ENCODE measurements at places on chromosomes 11 and 22.

DNA sequence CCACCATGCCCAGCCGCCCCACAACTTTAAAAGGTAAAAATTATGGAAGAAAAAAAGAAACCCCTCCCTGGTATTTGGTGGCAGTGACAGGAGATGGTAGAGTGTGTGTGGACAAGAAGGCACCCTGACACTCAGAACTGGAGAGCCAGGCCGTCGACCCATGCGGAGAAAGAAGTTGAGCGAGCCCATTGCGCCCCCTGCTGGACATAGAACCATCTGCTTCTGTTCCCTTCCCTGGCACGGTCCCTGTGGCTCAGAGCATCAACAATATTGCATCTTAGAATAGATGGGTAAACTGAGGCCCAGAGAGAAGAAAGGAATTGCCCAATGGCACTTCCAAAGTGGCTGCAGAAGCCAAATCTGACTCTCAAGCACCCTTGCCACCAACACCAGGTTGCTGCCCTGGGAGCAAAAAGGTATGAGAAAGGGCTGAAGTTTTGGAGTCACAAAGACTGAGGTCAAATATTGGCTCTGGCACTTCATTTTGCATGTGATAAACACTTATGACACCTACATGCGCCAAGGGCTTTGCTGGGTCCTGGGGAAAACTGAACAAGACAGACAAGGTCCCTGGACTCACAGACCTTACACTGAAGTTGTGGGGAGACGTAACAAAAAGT, 8.6 kb downstream of the MRPL11 start:
- peak; percentile 86 for DNase-seq

GRCh38 chr22:48798281-48799226, 1029.1 kb downstream of the BRD1 start:
- DNase-seq, result no peak

DNA sequence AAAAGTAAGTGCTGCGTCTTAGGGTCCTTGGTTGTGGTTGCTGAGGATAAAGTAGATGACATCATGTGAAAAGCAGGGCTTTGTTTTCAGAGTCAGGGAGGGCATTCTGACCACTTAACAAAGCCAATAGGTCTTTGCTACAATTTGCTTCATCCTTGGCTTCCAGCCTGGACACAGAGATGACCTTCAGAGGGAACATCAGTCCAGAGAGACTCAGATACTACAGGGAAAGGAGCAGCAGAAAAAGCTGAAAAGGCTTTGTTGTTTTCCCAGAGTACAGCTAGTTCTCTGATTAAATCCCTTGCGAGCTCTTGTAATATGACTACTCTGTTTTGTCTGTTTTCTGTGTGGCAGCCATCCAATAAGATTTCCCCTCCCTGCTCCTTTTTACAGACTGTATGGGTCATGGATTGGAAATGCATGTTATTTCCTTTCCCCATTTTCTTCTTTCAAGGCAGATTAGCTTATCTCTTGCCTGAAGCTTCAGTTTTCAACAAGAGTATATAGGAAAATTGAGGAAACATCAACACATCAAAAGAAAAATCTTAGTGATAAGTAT, 31.9 kb downstream of the ATG13 start:
- DNase-seq, result no peak

GRCh38 chr22:23094695-23095681, 24.7 kb downstream of the GNAZ start:
- peak; percentile 33 for DNase-seq

DNA sequence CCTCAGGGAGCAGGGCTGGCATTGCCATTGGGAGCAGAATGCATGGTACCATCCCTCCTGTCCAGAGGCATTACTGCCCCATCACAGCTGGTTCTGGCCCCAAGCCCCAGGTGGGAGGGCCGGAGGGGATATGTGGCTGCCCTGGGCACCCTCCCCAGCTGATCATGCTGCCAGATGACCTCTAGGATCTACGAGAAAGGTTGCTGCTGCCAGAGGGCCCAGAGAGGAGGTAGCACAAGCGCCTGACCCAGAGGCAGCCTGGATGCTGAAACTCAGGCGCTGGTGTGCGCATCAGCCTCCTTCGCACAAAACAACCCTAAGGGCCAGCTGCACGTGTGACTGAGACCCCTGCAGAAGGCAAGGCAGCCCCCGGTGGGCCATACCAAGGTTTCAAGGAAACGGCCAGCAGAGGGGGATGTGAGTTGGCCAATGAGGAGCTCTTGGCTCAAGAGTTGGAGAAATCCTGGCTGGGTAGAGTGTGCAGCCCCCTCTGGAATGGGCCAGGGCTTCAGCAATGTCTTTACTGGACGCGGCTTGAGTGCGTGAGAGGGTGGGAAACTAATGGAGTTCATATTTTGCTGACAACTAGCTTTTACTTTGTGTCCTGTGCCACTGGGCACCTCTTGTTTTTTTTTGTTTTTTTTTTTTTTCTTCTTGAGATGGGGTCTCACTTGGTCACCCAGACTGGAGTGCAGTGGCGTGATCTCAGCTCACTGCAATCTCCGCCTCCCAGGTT, 88.3 kb upstream of the PARVA start:
- DNase-seq, result peak; percentile 46

GRCh38 chr11:65355013-65355775, 643 bp downstream of the TIGD3 start:
- DNase-seq, result peak; percentile 44

DNA sequence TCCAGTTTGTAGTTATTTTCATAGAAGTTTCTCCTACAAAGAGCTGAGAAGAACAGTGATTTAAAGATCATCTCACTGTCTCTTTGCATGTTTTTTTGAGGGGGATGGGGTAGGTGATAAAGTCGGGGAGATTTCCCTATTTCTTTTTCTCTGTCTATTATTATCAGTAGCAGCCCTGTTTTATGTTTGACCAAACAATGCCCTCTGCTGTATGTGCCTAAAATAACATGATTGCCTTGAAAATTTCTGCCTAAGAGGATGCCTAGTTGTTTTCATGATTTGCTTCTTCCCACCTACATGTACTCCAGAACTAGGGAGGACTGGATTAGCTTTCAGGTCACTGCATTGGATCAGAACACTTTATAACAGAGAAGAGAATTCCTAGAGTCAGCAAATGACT, 1330.2 kb downstream of the LRRC4C start:
- DNase-seq, result no peak

- DNase-seq, result no peak
Observed at GRCh38 chr22:37571258-37571991, 8.5 kb downstream of the LGALS2 start.

DNA sequence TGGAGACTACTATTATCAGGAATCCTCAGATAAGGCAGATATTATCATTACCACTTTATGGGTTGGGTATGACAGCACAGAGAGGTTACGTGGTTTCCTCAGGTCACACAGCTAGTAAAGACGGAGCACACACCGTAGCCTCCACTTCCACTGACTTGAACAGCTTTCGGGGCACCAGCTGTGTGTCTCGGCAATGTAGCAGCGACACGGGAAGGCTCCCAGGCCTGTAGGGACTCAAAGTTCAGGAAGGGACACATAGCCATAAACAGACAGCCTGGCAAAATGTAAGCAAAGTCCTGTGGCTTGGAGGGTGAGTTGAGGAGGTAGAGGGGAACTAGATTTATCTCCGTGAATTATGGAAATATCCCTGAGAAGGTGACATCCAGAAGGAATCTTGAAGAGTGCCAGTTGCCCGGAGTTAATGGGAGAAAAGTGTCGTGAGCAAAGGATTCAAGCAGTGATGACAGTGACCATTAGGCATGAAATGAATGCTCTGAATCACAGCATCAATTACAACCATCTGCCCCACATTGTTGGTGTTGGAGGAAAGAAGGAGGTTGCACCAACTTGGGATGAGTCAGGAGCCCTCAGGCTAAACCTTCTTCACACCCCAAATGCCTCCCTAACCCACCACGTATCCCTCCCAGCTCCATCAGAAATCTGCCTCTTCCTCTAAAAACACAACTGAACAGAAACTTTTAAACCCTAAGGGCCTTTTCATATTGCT, 106.7 kb upstream of the ASPHD2 start:
- DNase-seq, result no peak

DNA sequence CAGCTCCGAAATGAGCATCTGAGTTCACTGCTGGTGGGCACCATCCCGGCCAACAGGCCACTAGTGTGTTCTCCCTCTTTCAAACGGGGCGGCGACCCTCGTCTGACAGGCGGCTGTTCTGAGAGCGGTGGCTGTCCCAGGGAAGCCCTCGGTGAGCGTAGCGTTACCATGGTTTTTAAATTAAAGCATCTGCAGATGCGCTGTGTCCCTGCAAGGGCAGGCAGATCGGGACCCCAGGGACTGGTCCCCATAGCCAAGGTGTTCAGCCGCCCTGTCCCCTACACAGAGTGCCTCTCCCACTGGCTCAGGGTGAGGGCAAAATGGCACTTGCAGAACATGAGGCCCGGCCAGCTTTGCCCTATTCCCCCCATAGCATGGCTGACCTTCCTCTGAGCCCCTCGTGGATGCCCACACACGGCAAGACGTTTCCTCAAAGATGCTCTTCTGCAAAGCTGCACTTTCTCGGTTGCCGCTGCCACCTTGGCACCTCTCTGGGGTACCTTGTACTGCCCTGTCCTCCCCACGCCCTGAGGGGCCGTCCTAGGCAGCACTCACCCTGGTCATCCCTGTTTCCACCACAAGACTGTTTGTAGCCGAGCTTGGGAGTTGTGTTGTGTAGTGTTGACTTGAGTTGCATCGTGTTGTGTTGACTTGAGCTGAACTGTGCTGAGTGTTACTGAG, 51.9 kb upstream of the KCNQ1OT1 start:
- DNase-seq, result no peak

DNA sequence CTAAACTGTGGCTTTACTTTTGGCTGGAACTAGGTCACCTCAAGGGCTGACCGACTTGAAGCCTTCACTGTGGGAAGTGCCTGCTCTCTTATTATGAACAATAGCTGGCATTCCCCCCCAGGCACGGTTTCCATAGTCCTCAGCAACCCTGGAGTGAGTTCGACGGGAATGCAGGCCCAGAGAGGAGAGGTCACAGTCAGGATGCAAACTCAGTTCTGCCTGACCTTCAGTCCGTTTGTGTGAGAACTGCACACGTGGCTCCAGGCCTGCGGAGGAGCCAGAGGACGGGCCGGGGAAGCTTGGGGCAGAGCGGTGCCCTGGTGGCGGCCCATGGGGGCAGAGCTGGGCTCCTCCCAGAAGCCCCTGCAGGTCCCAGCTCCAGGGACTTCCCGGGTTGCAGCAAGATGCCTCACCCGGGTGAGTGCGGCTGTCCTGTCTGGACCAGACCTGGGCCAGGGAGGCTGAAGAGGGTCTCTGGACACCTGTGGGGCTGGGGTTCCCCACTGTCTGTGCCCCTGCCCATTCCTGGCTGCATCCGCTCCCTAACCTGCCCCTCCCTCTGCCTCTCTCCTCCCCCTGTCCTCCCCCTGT, 17.2 kb downstream of the SLC25A18 start:
- no peak for DNase-seq

DNA sequence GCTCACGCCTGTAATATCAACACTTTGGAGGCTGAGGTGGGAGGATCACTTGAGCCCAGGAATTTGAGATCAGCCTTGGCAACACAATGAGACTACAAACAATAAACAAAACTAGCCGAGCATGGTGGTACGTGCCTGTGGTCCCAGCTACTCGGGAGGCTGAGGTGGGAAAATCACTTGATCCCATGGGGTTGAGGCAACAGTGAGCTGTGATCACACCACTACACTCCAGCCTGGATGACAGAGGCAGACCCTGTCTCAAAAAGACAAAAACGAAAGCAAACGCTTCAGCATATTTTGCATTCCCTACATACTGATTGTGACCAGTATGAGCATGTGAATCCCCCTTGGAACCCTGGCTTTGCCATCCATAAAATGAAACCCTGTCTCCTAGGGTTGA, 33.9 kb upstream of the MN1 start:
- DNase-seq, result no peak

- no peak for DNase-seq
Observed at GRCh38 chr11:115892016-115892415, 387.8 kb upstream of the CADM1 start.

DNA sequence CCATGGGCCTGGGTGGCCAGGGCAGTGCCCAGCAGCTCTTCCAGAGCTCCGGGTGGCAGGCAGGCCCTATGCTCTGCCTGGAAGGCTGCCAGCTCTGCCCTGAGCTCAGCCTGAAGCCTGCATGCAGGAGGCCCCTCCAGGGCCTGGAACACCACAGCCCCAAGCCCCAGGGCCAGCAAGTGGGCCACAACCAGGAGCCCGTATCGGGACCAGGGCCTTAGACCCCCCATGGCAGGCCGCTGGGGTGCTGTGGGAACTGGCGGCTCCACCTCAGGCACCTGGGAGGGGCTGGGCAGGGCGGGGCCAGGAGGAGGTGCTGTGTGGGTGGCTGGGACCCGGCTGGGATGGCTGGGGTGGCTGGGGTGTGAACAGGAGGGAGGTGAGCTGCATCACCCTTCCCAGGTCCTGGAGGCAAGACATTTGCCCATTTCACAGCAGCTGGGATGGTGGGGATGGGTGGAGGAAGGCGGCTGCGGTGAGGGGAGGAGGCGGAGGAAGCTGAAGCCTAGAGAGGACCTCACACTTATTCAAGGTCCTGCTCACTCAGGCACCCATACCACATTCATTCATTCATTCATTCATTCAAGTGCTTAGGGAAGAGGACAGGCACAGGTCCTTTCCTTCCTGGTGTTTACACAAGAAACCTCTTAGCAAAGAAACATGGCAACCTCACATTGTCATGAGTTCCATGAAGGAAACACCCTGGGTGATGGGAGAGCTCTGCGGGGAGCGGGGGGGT, at the start of gene KCNK7:
KCNK7 (minus strand) TSS at position 258 of the 739 bp plus-strand sequence; CDS start at position 230, 28 bp downstream.
- DNase-seq, result no peak

GRCh38 chr11:19735157-19735908, 22.7 kb downstream of the NAV2 start:
- DNase-seq, result no peak

DNA sequence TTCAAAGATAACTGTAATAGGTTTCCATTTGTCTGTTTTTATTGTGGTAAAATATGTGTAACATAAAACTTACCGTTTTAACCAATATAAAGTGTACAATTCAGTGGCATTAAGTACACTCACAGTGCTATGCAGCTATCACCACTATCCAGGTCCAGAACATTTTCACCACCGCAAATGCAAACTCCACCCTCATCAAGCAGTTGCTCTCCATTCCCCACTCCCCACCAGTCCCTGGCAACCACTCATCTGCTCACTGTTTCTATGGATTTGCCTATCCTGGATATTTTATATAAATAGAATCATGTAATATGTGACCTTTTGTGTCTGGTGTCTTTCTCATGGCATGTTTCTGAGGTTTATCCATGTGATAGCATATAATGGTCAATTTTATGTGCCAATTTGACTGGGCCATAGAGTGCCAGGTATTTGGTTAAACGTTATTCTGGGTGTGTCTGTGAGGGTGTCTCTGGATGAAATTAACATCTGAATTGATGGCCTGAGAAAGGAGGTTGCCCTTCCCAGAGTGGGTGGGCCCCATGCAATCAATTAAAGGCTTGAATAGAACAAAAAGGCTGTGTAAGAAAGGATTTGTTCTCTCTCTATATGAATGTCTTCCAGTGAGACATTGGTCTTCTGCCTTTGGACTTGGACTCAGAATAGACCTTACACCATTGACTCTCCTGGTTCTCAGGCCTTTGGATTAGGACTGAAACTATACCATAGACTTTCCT, 17.2 kb upstream of the SMCO4 start:
- no peak for DNase-seq

DNA sequence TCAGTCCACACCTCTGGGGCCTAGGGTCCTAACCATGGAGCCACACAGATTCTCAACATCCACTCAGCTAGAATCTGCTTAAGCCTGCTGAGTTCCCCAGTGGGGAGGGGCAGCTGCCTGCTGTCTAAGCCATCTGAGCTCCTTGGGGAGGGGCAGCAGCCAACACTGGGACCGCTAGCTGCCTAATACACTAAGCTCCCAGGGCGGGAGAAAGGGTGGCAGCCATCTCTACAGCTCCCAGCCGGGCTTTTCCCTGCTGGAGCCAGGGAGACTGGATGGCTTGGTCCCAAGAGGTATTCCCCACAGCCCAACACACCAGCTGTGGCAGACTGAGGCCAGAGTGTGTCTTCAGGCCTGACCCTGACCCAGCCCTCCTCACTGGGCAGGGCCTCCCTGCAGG, 217.3 kb upstream of the TMEM45B start:
- no peak for DNase-seq

All from NCI-H1092 (cell line).